ENCODE measurements at places on chromosomes 1 and 21.

- no peak for DNase-seq
Measured at GRCh38 chr1:15352128-15352957, 57.3 kb upstream of the EFHD2 start.

GRCh38 chr1:74818661-74819456, 85.9 kb downstream of the TYW3 start:
- DNase-seq: no peak

DNA sequence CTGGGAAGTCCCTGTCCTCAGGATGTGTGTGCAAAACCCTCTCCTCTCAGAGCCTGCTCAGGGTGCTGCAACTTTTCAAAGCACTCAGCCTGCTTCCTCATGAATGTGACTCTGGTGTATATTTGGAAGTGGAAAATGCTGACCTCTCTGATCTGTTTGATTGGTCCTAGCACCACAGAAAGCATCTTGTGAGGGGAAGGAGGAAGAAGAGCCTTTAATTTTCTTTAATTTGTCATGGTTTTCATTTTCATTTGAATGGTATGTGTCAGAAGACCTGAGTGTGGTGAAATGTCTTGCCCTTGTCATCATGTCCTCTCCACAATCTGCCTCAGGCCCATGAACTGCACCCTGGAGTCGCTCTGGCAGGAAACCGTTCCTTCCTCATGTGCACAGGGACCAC, 383.5 kb downstream of the NTNG1 start:
- no peak for DNase-seq

DNA sequence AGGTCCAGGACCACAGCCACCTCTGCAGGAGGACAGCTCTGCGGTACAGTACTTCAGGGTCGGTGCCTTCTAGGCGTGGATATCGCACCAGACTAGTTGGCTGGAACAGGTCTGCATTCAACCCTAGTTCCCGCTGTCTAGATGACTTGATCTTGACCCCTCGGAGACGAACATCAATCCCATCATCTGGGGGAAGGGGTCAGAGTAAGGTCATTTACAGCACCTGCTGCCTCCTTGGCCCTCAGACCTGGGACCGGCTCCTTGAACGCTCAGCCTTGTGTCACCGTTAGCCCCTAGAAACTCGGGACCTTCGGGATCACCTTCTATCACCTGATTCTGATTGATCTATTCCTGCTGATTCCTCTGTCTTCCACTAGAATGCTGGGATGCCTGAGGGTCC, 2.6 kb downstream of the HECTD3 start:
- DNase-seq: peak; percentile 50

DNA sequence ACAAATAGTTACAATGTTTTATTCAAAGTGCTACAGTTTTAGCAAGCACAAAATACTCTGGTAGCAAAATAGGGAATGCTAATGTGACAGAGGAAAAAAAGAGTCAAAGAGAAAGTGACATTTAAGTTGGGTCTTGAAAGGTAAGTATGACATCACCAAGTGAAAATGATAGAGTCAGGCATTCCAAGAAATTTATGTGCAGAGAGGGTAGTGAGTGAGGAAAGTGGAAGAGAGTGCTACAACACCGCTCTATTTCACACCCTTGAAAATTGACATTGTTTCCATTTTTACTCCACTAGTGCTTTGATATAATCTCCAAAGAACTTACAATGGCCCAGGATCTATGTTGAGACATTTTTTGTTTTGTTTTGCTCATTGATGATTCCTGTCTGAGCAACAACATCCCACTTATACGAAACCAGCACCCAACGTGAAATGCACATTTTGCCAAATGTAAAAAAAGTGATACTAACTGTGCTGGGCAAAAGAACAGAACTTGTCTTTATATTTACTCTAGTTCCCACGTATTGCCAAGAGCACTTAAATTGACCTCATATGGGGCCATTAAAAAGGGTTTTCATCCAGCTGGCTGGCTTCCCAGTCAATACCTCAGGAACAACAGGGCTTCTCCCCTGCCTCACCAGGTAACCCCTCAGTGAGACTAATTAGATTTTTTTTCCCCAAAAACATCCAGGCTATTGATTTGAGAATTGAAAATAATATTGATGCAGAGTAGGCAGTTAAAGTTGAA, 206.3 kb upstream of the NR5A2 start:
- no peak for DNase-seq

Measured in upper lobe of right lung (tissue), 1 donor.